ENCODE measurements at places on chromosomes 1 and 21.

DNA sequence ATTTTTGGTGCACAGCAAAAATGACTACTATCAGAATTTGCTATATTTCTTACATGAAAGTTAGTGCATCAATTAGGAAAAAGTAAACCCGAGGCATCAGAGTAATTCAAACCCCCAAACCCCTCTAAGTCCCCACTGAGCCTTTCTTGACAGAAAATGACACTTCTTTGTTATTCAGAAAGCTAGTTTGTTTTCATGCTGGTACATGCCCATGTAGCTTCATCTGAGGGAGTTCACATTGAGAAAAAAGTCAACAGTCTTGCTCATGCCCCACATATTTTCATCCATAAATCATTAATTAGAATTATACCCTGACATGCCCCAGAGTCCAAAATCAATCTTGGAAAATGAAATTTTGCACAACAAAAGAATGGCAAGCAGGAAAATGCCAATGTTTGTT lies 39.9 kb upstream of the PDC start:
- DNase-seq: no peak

GRCh38 chr1:233304489-233305102 lies 9.1 kb upstream of the PCNX2 start:
- DNase-seq: no peak

DNA sequence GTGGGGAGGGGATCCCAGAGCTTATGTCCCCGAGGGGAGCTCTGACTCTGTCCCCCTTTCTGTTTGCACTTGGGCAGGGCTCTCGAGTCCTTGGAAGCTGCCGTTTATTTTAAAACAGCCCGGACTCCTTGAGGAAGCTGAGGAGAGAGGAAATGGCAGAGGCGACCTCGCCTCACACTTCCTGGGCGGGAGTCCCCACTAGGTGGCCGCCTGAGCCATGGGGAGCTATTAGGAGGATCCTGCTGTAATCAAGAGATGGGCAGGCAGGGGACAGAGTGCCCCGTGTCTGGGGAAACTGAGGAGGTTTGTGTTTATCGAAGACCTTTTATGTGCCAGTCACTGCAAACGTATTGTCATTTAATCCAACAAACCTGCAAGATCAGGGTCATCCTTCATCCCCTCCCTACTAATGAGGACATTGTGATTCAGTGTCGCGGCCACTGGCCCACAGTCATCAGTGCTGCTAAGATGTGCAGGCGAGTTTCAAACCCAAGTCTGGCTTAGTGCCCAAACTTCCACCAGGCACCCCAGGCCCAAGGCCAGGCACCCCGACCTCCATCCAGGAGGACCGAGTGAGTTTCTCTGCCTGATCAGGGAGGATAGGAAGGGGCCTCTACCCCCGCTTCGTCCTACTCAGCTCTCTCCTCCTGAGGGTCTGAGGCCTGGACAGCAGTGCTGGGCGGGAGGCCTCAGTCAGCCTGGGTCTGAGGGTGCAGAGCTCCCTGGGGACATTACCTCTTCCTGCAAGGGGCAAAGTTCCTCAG lies 316.9 kb upstream of the VAMP3 start:
- DNase-seq: no peak

DNA sequence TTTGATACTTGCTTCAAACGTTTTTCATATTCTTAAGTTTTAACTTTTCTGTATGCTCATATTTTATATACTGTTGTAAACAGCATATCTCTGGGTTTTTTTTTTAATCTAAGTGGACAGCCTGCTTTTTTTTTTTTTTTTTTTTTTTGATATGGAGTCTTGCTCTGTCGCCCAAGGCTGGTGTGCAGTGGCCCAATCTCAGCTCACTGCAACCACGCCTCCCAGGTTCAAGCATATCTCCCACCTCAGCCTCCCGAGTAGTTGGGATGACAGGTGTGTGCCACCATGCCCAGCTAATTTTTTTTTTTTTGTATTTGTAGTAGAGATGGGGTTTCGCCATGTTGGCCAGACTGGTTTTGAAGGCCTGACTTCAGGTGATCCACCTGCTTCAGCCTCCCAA lies 1.2 kb downstream of the TBCE start:
- DNase-seq: no peak

DNA sequence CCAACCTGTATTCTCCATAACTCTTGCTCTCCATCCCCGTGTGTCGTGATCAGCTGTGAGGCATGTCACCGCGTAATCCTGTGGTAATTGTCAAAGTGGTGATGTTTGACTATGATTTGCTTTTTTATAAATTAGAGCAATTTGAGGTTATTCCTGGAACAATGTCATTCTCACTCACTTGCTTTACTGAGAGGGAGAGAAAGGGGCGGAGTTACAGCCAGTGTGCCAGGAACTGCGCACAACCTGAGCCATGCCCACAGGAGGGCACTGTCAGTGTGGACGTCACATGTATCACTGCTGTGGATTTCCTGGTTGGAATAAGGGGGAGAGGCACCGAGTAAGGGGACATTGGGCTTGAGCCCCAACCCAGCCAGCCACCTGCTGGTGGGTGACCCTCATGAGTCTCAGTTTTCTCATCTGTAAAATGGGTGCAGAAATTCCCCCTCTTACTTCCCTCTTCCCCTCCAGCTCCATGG lies 6.9 kb downstream of the ADGRB2 start:
- no peak for DNase-seq
